Vein endothelial cell (primary cell): ENCODE measurements at places on chromosomes 4 and X. TPM values are rescaled to one million over a fixed set of nuclear protein-coding genes. Genes with fewer than 3 reads are reported as not detected.

Gene CCDC110
- 0.19 and 1.6 TPM in 2 replicates for total RNA-seq

Gene ZNF157
- total RNA-seq: under 0.01 TPM in 1 of 2 replicates, not detected in the other

Gene IL21
- total RNA-seq: not detected in 2 replicates

Gene PPP4R3C
- total RNA-seq: not detected in 2 replicates

Gene KIT
- 16.3 and 21.4 TPM in 2 replicates for total RNA-seq

Gene PCDH19
- total RNA-seq: 1.6 and 2.0 TPM in 2 replicates
